ENCODE measurements at places on chromosomes 11 and 22.

DNA sequence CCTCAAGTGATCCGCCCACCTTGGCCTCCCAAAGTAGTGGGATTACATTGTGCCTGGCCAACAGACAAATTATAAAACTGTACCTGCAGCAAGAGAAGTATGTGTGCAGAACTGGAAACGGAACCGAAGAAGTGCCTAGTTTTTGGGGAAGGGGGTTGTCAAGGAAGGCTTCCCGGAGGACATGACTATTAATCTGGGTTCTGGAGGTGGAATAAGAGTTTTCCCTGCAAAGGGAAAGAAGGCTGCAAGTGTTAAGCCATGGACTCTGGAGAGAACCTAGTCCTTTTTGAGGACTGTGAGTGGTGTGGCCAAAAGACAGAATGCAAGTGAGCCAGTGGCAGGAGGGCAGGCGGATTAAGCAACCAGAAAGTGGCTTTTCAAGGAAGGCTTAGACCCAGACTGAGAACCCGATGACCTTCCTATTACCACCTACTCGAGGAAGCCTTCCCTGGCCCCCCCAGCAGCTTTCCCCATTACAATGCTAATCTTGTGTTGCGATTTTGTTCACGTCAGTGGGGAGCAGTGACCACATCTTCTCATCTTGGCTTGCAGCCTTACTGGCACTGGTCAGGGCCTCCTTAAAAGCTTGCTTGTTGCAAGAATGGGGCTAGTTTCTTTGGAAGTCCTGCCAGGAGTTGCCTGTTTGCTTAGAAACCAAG is 5.7 kb upstream of the SEPTIN3 start:
- DNase-seq, result no peak

- DNase-seq, result peak; percentile 50
These were observed 573 bp downstream of the PPFIA1 start for GRCh38 chr11:70270877-70271648.

GRCh38 chr11:22800482-22800881 is 29.1 kb downstream of the SVIP start:
- DNase-seq, result no peak

DNA sequence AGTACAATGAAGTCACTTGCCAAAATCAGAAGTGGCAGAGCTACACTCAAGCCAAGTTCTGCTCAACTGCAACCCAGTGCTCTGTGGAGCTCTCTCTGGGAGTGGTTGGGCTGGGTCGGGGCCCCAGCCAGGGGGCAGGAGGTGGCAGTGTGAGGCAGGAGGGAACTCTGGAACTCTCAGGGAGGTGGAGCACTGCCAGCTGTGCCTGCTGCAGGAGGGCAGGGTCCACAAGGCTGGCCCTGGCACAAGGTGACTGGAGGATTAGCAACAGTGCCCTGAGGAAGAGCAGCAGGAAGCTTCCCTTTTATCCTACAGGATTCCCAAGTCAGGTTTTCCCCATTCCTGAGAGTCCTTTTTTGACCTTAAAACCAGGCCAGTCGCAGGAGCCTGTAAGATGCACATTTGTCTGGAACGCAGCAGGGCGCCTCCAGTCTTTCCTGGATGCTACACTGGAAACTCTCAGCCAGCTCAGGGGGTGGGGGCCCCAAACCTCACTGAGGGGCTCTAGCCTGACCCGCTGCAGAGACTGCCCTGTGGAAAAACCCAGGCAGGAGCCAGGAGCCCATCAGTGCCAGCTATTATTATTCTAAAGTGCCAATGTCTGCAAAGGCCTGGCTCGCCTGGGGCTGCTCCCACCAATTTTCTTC is 31.8 kb downstream of the DKK3 start:
- no peak for DNase-seq

GRCh38 chr22:27518531-27519340 is 282.8 kb downstream of the MN1 start:
- no peak for DNase-seq
